ENCODE measurements at places on chromosomes 4 and X.

GRCh38 chrX:63934791-63935190 lies 149.8 kb upstream of the ARHGEF9 start:
- no peak for DNase-seq

DNA sequence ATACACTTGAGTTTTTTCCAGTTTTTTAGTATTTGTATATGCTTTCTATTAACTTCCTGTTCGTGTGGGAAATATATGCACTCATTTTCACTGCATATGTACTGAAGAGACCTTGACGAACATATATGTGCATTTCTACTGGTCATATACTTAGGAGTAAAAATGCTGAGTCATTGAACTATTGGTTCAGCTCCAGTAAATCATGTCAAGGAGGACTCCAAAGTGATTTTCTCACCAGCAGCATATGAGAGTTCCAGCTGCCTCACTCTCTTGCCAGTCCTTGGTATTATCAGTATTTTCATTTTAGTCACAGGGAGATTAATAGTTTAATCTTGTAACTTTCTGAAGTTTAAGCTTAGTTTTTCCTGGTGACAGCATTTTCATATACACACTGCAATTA lies 2750.2 kb downstream of the ARAP2 start:
- DNase-seq, result no peak

DNA sequence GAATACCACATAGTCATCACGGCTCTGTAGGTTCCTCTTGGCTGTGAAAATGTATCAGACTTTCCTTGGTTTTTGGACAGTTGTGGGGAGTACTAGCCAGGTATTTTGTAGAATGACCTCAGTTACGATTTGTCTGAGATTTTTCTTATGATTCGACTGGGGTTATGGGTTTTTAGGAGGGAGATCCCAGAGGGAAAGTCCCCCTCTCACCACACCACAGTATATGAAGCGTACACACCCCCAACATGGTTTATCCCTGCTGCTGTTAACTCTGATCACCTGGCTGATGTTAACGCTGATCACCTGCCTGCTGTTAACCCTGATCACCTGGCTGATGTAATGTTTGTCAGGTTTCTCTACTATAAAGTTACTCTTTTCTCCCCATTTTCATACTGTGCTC lies 72.6 kb downstream of the ANAPC4 start:
- DNase-seq, result no peak

- DNase-seq, result no peak
Observed at GRCh38 chrX:72124540-72125201, 7.0 kb downstream of the RTL5 start.

GRCh38 chrX:138669693-138670092 lies 41.8 kb downstream of the FGF13 start:
- no peak for DNase-seq

DNA sequence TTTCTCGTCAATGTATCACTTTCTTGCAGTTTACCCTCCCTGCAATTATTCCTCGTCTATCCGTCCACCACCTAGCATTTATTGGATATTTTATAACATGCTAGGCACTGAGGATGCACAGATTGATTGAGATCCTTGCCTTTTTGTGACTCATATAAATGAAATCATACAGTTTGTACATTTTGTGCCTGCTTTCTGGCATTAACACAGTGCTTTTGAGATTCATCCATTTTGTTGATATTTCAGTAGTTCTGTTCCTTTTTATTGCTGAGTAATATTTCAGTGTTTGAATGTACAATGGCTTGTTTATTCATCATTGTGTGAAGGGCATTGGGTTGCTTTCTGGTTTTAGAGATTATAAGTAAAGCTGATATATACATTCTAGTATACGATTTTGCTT lies 841 bp downstream of the TBC1D19 start:
- DNase-seq, result no peak

GRCh38 chr4:76783836-76784235 lies 114.1 kb downstream of the SOWAHB start:
- DNase-seq, result no peak

DNA sequence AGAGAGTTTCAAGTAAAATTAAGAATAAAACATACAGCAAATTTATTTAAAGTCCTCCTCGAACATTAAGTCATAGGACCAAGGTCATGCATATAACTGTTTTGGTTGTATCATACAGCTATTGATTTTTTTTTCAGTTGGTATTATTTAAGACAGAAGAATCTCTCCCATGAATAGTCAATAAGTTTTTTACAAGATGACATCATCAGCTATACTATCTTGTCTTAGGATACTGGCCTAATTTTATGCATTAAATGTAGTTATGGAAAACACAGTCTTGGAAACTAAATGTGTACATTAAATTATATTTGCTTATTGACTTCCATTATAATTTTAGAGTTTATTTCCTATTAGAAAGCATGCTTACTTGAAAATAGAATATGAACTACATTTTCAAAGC lies 755.9 kb downstream of the PCDH19 start:
- DNase-seq, result no peak

DNA sequence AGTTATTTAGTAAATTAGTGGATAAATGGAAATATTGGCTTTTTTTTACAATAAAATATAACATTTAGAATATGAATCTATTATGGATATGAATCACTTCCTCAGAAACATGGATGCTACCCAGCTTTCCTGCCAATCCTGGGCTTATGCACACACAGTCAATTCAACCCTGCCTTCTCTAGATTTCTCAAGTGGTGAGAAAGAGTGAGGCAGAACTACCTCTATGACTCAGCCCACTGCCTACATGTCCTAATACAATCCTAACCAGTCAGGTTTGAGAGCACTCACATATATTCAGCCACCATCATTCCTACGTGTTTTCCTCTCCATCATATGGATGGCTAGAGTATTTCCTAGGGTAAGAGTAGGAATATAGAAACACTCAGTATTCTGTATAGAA lies 91.1 kb upstream of the ANKRD50 start:
- no peak for DNase-seq

DNA sequence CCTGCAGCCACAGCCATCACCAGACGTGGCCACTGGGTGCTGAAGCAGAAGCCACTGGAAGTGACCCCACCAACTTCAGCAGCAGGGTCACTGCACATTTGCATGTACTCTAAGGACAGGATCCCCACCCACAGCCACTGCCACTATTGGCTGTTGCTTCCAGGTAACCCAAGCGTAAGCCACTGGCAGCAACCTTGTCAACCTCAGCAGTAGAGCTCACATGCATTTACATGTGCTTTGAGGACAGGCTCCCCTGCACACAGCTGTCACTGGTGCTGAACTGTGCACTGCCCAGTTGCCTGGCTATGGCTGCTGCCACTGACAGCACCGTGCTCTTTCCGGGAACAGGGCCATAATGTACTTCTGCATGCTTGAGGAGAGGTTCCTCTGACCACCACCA lies 332.4 kb upstream of the DMD start:
- DNase-seq, result no peak

GRCh38 chr4:8528713-8529112 lies 51.5 kb upstream of the GPR78 start:
- DNase-seq, result peak; percentile 47

- no peak for DNase-seq
Observed at GRCh38 chrX:34875204-34875603, 67.4 kb upstream of the FAM47B start.

DNA sequence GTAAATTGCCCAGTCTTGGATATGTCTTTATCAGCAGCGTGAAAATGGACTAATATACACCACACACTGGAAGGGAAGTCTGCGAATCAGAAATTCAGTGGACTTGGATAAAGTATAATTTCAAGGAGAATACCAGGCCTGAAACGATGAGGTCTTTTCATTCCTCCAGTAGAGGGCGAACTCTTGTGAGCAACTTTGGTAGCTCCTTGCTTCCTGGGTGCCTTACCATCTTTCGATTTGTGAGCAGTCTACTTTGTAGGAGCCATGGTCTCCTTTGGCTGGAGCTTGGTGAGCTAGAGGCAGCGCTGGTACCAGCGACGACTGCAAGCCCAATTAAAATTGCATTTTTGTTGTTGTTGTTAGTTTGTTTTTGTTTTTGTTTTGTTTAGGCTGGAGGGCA lies 791.9 kb downstream of the FAT4 start:
- no peak for DNase-seq

- peak; percentile 52 for DNase-seq
Observed at GRCh38 chr4:74473155-74473811, 28.3 kb downstream of the AREG start.

GRCh38 chrX:117743469-117744251 lies 372.9 kb downstream of the KLHL13 start:
- no peak for DNase-seq

DNA sequence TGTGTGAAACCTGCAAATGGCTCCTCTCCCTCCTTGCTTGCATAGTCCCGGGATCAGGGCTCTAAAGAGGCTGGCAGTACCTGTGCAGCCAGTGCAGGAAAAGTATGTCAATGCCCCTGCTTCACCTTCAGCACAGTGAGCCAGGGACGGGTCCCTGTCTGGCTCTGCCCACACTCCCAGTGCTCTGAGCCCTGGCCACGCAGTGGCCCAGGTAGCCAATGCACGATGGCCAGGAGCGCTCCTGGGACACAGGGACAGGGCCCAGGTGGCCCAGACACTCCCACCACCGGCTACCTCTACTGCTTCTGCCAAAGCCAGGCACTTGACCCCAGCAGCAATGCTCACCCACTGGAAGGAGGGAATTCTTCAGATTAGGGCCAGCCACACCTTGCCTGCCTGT lies 68.0 kb upstream of the MAGEA10 start:
- DNase-seq, result no peak

GRCh38 chr4:141684785-141685184 lies 48.4 kb downstream of the IL15 start:
- no peak for DNase-seq

GRCh38 chr4:147969573-147970385 lies 237.9 kb downstream of the ARHGAP10 start:
- DNase-seq, result no peak

GRCh38 chr4:159698336-159698735 lies 595.5 kb downstream of the RAPGEF2 start:
- no peak for DNase-seq

DNA sequence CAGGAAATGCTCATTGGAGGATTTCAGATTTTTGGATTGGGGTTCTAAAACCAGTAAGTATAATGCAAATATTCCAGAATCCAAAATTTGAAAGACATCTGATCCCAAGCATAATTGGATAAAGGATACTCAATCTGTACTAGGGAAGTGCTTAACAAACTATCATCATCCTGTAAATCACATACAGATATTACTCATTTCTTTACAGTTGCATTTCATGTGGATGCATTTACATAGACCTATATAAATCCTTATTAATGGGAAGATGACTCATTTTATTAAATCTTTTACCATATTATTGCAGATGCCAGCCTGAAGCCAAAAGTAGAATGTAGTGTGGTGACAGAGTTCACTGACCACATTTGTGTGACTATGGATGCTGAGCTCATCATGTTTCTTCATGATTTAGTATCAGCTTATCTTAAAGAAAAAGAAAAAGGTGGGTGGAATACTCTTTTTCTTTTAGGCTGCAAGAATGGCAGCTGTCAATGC lies 22.4 kb upstream of the ADAD1 start:
- no peak for DNase-seq

GRCh38 chr4:124334119-124334518 lies 378.4 kb downstream of the ANKRD50 start:
- peak; percentile 65 for DNase-seq

DNA sequence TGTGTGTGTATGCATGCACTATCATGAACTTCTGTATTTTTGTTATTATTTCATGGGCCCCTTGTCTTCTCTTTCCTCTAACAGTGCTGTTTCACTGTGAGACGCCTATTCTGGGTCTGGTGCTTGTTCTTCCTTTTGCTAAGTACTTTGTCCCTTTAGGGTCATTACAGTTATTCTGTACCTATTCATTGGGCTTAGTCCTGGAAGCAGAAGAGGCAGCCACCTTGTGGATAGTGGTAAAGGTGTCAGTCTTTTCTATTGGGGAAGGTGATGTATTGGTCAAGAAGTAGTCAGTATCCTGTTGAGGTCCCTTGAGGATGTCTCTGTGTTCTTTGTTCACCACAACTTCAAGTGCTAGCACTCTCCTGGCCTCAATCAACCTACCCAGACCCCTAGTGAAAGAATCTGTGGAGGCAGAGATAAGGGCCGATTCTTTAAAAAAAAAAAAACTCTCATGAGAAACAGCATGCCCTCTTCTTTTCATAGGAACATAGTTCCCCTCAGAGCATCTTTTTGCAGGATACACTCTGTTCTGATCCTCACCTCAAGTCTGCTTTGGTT lies 593.8 kb downstream of the SPRY1 start:
- no peak for DNase-seq

- DNase-seq, result no peak
Observed at GRCh38 chr4:101328063-101328602, 19.2 kb downstream of the PPP3CA start.

GRCh38 chrX:41923211-41923977 lies at the start of gene CASK:
CASK (minus strand) TSS chrX:41923554; CDS start chrX:41922988, 566 bp downstream.
- peak; percentile 77 for DNase-seq

- no peak for DNase-seq
Observed at GRCh38 chr4:142465526-142465925, 380.6 kb downstream of the INPP4B start.

- no peak for DNase-seq
Observed at GRCh38 chr4:8403976-8404375, 36.5 kb downstream of the ACOX3 start.

- peak; percentile 6 for DNase-seq
Observed at GRCh38 chr4:139763672-139764071, 98.1 kb downstream of the MGST2 start.

DNA sequence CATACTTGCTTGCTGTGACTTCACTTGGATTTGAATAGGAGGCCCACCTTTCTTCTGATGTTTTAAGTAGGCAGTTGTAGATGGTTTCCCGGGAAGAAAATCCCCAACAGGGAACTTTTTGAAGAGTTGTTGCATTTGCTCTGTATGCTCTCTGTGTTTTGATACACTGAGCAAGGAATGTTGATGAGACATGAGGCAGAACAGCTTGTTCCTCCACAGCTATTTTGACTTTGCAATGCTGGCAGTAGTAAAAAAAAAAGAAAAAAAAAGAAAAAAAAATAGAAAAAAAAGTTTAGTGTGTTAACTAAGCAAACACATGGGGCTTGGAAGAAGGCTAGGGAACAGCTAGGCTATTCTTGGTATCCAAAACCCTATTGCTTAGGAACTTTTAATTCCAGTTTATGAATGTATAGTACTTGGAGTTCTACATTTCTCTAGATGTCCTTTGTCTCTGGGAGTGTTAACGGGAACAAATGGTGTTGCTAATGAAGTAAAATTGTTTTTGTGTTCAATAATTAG lies 23.4 kb upstream of the PAQR3 start:
- DNase-seq, result no peak

DNA sequence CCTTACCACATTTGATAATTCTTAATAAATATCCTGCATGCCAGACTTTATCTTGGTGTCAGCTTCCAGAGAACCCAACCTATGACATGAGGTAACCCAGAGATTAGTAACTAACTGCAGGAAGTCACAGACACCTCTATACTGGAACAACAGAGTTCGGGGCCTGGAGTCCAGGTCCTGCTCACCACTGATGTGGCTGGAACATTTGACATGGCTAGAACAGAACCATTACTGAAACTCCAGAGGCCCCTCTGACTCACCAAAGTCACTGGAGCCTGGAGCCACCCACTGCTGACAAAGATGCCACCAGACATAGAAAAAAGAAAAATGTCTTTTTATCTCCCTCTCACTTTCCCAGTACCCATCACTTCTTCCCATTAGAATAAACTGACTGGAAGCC lies 403.7 kb downstream of the MID1IP1 start:
- no peak for DNase-seq

Measured in GM04504 (cell line).